NCI-H774 (cell line): ENCODE measurements at places on chromosomes 7 and 10.

DNA sequence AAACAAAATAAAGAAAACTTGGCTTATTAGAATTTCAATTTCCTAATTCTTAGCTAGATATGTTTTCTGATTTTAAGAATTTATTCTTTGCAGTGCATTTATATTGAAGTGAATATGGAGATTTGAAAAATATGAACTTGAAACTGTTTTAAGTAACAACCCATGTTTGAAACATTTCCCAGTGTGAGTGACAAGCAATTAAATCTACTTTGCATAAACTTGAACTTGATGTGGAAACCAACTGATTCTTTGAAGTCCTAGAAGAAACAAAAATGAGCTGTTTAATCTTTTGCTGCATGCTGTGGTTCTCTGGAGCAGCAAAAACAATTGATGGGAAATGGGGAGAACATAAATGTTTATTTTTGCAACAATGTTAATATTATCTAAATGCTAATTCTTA, 430.2 kb downstream of the ARL4A start:
- no peak for DNase-seq

GRCh38 chr7:17622451-17622850, 317.8 kb downstream of the SNX13 start:
- no peak for DNase-seq

- no peak for DNase-seq
Observed at GRCh38 chr7:55187701-55188491, 169.1 kb downstream of the EGFR start.

DNA sequence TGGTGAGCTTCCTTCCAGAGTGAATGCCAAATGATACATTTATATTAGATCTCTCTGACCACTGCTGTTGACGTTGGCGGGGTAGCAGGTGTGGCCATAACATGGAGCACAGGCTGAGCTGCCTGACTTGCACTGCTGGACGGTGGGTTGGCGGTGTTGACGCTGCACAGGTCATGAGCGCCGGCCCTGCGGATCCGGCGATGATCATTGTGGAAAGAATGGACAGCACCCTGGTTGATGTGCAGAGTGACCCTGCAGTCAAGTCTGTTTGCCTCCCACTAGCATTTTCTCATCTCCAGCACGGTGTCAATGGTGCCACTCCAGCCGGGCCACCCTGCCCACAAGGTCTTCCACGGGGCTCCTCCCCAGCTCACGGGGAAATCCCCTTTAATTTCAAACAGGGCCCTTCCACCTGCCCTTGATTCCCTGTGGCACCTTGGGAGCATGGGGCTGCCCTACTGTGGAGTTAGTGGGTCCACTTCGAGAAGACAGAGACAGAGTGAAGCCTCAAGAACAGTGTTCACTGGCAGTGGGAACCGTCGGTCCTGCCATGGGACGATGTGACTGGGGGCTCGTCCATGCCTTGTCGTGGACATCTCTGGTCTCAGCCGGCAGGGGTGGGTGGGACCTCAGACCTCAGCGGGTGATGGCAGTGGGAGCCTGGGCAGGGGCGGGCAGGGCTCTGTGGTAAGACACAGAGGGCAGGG, 613.5 kb downstream of the PTPRN2 start:
- no peak for DNase-seq

- no peak for DNase-seq
Observed at GRCh38 chr10:108392286-108392685, 1227.8 kb upstream of the SORCS1 start.

GRCh38 chr7:90804370-90804769, 208.2 kb downstream of the CDK14 start:
- DNase-seq, result no peak

DNA sequence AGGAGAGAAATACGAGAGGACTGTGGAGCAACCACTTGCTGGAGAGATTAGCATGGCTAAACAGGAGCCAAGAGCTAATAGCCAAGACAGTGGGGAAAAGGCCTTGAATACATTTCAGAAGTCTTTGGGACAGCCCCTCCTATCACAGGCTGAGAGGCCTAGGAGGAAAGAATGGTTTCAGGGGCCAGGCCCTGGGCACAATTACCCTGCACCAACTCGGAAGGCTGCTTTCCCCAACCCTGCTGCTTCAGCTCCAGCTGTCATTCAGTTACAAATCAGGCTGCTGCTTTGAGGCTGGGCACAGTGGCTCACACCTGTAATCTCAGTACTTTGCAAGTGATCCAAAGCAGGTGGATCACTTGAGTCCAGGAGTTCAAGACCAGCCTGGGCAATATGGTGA, 32.0 kb upstream of the SLC35G1 start:
- DNase-seq, result no peak

DNA sequence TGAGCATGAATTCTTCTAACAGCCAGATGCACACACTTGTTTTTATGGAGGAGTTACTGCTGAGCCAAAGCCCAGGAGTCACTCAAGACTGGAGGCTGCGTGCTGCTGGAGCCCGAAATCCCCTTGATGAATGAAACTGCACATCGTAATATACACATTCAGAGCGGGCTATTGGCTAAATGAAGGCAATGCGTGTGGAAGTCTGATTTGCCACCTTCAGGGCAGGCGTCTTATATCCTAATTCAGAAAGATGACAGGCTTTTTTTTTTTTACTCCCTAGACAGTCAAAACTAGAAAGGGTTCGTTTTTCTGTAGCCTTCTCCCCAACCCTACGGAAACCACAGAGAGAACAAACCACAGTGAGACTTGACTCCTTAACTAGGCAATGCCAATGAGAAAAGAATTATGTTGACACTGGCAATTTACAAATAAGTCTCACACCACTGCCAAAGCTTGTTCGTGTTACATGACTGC, 227.2 kb upstream of the KLF14 start:
- no peak for DNase-seq

- no peak for DNase-seq
Observed at GRCh38 chr10:77576444-77577032, 61.1 kb downstream of the KCNMA1 start.

DNA sequence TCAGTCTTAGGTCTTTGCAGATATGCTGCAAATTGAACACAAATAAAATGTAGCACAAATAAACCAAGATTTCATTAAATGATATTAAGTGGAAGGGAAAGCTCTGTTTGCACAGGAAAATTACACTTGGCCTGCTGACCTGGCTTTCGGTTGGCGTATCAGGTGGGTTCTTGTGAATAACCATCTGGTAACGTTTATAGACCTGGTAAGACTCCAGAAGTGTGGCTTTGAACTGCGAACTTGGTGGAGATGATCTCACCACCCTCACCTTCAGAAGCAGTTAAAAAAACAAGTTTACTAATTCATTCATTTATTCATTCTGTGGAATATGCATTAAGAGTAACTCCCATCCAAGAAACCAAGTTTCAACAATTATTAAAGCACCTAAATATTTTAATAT, 28.1 kb downstream of the ATE1 start:
- no peak for DNase-seq

DNA sequence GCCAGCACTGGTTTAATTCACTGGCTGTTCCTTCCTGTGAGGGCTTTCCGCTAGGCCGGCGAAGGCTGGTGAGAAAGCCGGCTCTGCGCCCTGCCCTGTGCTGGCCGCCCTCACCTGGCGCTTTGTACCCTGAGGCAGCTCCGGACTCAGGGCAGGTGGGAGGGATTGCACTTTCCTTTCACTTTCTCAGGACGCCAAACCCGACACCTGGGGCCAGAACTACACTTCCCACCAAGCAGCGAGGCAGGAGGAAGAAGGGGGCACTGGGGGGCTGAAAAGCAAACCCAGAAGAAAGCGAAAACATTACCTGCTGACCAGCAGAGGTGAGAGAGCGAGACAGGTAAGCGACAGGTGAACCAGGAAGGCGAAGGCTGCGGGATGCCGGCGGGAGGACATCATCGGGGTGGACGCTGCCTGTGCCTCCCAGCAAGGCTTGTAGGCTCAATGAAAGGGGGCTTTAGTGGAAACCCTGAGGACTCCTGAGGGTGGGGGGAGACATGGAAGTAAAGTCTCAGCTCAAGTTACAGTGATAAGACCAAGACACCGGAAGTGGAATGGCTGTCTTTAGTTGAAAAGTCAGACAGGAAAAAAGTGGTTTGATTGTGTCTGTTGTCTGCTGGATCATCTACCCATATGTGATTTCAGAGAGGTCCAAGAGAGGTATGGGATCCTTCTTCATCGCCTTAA, at the start of gene RAB19:
TSS of gene RAB19 (plus strand) at position 181 of the 687 bp plus-strand sequence. CDS start 3,589 bp downstream, outside the sequence.
- DNase-seq, result peak; percentile 60

DNA sequence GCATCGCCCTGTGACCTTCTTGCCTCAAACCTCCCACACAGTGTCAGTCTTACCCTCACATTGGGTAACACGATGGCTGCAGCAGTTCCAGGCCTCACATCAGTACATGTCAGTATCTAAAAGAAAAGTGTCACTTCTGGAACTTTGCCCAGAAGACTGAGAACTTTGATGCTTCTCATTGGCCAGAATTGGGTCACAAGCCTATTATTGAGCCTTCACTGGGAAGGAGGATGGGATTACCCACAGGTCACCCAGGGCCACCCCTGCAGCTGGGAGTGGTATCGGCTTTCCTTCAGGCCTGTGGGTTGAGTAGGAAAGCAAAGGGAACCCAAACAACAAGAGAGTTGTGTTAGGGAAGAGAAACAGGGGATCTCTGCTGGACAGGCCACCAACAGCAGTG, 111.5 kb downstream of the NPY start:
- DNase-seq, result no peak

DNA sequence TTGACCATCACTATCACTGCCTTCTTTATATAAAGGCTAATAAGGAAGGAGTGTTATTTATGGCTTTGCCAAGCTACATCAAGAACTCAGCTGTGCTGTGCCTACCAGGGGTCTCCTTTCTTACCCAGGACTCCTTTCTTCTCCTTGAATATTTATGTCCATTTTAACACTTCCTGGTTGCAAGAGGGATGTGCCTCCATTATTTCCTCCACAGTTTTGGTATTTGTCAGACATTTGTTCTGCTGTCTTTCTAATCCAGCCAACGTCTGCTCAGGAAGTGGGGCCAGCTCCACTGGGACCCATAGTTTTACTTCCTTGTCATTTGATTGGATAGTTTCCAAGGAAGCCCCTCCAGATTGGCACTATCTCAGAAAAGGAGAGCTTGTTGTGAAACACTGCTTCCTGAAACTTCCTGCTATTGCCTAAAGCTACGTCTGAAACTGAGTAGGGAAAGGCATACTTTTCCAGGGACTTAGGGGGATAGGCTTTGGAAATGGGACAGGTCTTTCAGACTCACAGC, 6.6 kb upstream of the STRIP2 start:
- DNase-seq, result no peak

GRCh38 chr7:147513451-147513850, 1077.1 kb upstream of the C7orf33 start:
- no peak for DNase-seq

- DNase-seq, result no peak
Observed at GRCh38 chr7:43364391-43364790, 218.5 kb upstream of the STK17A start.

- no peak for DNase-seq
Observed at GRCh38 chr7:24504836-24505235, 68.4 kb upstream of the PALS2 start.

GRCh38 chr10:54094321-54094720, 706.7 kb downstream of the PCDH15 start:
- no peak for DNase-seq

GRCh38 chr10:24866604-24867583, 85.5 kb downstream of the PRTFDC1 start:
- peak; percentile 68 for DNase-seq

DNA sequence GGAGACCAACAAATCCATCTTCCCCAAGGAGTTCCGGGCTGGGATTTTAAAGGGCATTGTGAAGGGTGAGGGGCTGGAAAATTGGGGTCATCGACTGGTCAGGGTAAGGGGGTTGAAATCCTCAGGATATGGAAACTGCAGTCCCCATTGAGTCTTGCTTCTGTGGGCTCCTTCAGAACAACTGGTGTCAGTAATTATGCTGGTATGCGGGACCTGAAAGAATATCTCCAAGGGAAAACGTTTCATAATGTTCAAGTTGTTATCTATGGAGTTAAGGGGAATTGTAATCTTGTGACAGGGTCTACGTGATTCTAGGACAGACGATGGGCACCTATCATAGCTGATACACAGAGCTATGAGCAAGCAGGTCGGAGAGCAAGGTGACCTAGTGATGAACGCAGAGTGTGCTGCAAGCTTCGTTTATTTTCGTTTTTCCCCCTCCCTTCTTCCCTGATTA, 494 bp upstream of the RHBDD2 start:
- DNase-seq, result no peak

DNA sequence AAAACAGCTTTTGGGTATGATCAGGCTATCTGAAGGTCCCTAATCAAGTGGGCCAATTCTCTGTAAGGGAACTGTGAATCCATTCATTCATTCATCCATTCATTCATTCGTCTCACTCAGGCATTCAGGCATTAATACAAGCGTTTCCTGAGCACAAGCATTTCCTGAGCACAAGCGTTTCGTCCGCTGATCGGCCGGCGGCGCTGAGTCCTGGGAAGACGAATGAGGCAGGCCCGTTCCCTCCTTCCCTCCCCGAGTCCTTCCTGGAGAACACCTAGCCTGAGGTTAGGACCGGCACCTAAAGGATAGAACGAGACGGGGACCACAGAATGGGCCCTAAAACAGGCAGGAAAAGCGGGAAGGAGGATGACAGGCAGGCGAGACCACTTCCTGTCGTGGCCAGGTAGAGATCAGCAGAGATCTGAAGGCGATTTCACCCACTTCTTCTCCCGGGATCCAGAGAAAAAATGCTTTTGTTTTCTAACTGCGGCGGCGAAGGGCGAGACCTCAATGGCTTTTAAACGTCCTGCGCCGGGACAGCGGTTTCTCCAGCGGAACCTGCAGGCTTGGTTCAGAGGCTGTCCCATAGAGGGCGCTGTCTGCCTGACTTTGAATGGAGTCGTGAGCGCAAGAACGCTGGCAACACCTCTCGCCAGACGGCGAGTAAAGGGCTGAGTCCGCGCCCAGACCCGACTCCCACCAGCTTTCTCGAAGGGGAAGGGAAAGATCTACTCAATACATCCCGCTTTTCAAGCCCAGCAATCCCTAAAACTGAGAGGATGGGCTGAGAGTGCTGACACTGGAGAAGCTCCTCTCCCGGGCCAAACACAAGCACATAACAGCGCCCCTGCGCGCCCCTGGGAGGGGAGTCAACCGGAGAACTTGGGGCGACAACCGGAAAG, 2.9 kb upstream of the HMX3 start:
- peak; percentile 48 for DNase-seq

- no peak for DNase-seq
Observed at GRCh38 chr7:83786858-83787257, 137.9 kb upstream of the SEMA3E start.

- DNase-seq, result no peak
Observed at GRCh38 chr10:28137907-28138880, 139.3 kb upstream of the ODAD2 start.

DNA sequence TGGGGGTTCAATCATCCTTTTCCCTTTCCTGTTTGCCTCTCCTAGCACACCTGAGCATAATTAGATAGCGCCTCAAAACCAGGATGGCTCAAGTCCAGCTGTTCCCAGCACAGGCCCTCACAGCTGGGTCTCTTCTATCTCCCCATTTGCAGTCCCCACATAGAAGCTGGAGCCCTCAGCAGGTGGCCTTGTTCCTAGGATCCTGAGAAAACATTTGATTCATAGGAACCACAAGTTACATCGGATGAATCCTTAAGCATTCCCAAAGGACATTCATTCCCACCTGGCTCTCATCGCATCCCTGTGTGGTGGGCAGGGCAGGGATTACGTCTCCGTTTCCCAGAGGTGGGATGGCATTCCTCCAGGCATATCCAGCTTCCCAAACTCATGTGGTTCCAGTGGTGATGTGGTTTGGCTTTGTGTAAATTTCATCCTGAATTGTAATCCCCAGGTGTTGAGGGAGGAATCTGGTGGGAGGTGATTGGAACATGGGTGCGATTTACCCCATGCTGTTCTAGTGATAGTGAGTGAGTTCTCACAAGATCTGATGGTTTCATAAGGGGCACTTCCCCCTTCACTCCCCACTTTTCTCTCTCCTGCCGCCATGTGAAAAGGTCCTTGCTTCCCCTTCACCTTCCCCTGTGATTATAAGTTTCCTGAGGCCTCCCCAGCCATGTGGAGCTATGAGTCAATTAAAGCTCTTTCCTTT, 49.8 kb upstream of the LEP start:
- DNase-seq, result no peak
